ENCODE measurements at places on chromosomes 13 and 19.
A peak's percentile ranks its signal among the peaks of the same experiment; 100 is the strongest.

GRCh38 chr19:19823916-19824315 is 2.4 kb upstream of the ZNF506 start:
- DNase-seq, result no peak

GRCh38 chr13:87280139-87280538 is 391.0 kb upstream of the SLITRK5 start:
- no peak for DNase-seq

DNA sequence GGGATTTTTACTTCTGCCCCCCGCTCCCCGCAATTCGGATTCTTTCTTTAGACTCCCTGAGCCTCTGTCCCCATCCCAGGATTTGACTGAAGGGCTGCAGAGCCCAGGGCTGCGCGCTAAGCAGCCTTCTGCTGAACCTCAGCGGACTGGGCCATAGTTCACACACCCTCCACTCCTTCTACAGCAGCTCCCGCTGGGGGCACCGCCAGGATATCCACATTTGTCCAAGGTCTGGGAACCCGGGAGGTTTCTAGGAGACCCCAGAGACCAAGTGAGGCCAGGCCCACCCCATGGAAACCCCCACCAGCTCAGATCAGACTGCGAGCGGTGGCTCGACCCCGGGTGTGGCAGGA is 463.3 kb downstream of the ITGBL1 start:
- DNase-seq, result peak; percentile 82

GRCh38 chr19:14002571-14003250 is 3.4 kb downstream of the RFX1 start:
- no peak for DNase-seq

GRCh38 chr19:2237051-2237868 is 636 bp downstream of the SF3A2 start:
- DNase-seq, result no peak

- no peak for DNase-seq
Measured at GRCh38 chr13:67221630-67222226, 8.4 kb downstream of the PCDH9 start.

GRCh38 chr19:54133312-54133956 is 4.1 kb upstream of the CNOT3 start:
- no peak for DNase-seq

- no peak for DNase-seq
Measured at GRCh38 chr13:39036212-39036611, 1.7 kb downstream of the PROSER1 start.

DNA sequence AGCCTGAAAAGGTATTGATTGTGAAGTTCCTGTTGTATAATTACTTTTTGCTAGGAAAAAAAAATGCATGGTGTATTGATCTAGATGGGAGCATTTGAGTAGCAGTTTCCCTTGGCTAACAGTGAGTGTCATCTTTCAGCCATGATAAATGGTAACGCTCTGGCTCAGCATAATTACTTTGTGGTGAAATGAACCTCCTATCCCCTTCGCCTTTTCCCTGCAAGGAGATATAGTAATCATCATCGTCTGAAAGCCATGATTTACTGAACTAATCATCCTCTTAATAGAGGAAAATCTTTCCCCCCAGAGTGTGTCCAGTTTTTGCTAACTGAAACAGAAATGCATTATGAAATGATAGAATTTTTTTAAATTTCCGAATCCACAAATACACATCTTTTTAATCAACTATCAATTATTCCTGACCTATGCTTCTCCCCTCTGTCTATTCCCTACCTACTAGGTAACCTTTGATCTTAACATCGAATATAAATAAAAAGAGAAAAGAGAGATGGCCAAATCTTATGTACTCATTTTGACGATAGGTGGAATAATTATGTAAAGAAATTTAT is 88.7 kb downstream of the MAB21L1 start:
- no peak for DNase-seq

- no peak for DNase-seq
Measured at GRCh38 chr13:51772105-51772455, 31.9 kb downstream of the DHRS12 start.

DNA sequence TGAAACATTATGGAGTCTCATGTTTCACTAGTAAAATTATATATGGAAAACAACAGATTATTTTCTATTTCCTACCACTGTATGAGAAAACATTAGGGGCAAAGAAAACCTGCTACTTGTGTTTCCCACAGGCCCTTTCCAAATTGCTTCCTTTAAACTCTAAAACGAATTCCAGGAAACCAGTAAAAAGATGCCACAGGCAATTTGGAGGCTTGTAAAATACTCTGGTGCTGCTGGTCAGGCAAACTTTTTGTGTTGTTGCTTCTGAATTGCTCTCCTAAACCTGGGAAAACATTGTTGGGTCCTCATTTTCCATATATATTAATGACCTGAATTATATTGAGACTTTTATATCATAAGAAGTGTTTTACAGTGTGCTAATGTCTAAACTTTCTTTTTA is 141.5 kb downstream of the TDRD3 start:
- DNase-seq, result no peak

- no peak for DNase-seq
Measured at GRCh38 chr13:111319521-111319920, 921 bp upstream of the TEX29 start.

DNA sequence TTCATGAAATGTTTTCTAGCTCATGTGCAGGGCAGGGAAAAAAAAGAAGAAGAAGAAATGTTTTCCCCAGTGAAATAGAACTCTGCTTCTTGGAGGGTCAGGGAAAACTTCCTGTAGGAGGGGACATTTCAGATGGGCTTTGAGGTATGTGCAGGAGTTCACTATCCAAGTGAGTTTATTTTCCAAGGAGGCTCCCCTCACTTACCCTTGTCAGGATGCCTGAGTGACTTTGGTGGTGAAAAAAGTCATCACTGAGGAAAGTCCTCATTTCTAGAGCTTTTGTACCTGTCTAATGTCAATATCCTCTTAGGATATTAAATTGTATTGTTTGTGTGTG is 656 bp upstream of the C3 start:
- no peak for DNase-seq

DNA sequence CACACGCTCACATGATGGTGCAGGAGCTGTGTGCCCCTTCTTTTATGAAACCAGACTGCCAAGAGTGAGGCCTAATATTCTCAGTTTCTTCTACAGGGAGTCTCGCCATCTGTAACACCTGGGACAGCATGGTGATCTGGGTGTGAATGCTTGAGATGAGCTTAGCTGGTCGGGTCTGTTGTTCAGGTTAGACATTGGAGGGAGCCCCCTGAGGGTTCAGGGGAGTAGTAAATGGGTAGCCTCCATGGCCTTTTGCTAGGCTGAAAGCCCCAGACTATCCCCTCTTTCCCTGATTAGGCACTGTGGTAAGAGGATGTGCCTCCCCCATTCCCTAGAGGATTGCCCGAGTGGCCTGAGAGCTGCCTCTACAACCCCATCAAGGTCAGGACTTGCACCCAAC is 1916.1 kb downstream of the PCDH9 start:
- DNase-seq, result no peak

- DNase-seq, result no peak
Measured at GRCh38 chr13:75512253-75512652, 25.4 kb downstream of the COMMD6 start.

GRCh38 chr13:92473765-92474475 is 752.7 kb upstream of the GPC6 start:
- no peak for DNase-seq

- DNase-seq, result no peak
Measured at GRCh38 chr13:59689057-59689456, 474.7 kb downstream of the DIAPH3 start.

DNA sequence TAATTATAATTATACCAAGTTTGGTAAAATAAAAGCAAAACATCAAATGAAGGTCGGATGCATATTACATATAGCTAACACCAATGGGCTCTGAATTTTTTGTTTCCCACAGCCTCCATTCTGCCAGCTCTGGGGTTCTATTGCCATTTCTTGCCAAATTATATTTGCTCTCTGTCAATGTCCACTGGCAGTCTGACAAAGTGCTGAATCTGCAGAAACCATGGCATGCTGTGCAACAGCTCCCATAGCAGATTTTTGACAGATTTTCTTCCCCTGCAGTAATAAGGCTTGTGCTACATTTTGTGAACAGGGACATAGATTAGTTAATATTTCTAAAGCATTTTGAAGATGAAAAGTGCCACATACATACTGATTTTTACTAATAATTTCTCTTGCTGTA is 1102.1 kb downstream of the DIAPH3 start:
- DNase-seq, result no peak
